Activated naive CD8-positive, alpha-beta T cell treated with anti-CD3 and anti-CD28 coated beads, Interleukin-2, amount 10 ng/mL, durations not matched to agents 7 days and 5 days (primary cell): ENCODE measurements at places on chromosomes 3 and 15. TPM values are rescaled to one million over a fixed set of nuclear protein-coding genes. Genes with fewer than 3 reads are reported as not detected.

Gene IMPG2
- total RNA-seq, result 0.62 TPM

Gene MAP1A
- 3.4 TPM for total RNA-seq

Gene PDHB
- 51.2 TPM for total RNA-seq

Gene TLR9
- 2.0 TPM for total RNA-seq

Gene OXTR
- total RNA-seq, result 0.42 TPM

Gene FSIP1
- 0.75 TPM for total RNA-seq

Gene SEMA3G
- 0.06 TPM for total RNA-seq

Gene LNP1
- 1.1 TPM for total RNA-seq

Gene MAP2K5
- 29.9 TPM for total RNA-seq

Gene UBE2E2
- total RNA-seq, result 5.7 TPM

Gene CCR8
- total RNA-seq, result 1.2 TPM

Gene FEZF2
- total RNA-seq, result not detected

Gene RBPMS2
- total RNA-seq, result not detected

Gene SEC22C
- total RNA-seq, result 52.5 TPM

Gene SPSB4
- not detected for total RNA-seq

Gene GABRG3
- total RNA-seq, result not detected

Gene TGM5
- total RNA-seq, result not detected

Gene DAZL
- total RNA-seq, result not detected

Gene PLAAT1
- total RNA-seq, result not detected

Gene FRMD5
- 0.26 TPM for total RNA-seq

Gene ZNF770
- total RNA-seq, result 43.3 TPM

Gene GABRB3
- not detected for total RNA-seq

Gene ACVR2B
- 8.0 TPM for total RNA-seq

Gene CHDH
- 0.11 TPM for total RNA-seq

Gene NR2E3
- total RNA-seq, result not detected

Gene CLDN18
- not detected for total RNA-seq

Gene A4GNT
- not detected for total RNA-seq

Gene ABCC5
- 25.1 TPM for total RNA-seq

Gene ILDR1
- total RNA-seq, result not detected

Gene ALDH1A3
- total RNA-seq, result not detected

Gene TMIE
- 0.77 TPM for total RNA-seq

Gene ALDH1A2
- 0.86 TPM for total RNA-seq

Gene TRH
- total RNA-seq, result not detected

Gene TAGLN3
- total RNA-seq, result not detected

Gene GHRL
- 0.94 TPM for total RNA-seq
